Left cardiac atrium (tissue), 4 donors: ENCODE measurements at places on chromosomes 12 and 14. TPM values are rescaled to one million over a fixed set of nuclear protein-coding genes. Genes with fewer than 3 reads are reported as not detected.
A peak's percentile ranks its signal among the peaks of the same experiment; 100 is the strongest.

- no peak for DNase-seq
Observed at GRCh38 chr14:35471803-35472202, 62.2 kb upstream of the INSM2 start.

- DNase-seq: no peak
Observed at GRCh38 chr14:101129521-101130167, 226.1 kb upstream of the RTL1 start.

DNA sequence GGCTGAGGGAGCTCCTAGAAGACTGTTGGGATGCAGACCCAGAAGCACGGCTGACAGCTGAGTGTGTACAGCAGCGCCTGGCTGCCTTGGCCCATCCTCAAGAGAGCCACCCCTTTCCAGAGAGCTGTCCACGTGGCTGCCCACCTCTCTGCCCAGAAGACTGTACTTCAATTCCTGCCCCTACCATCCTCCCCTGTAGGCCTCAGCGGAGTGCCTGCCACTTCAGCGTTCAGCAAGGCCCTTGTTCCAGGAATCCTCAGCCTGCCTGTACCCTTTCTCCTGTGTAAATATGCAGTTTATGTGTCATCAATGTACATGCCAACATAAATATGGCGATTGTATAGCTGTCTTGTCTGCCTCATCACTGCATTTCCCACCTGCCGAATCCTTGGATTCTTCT is 7.5 kb downstream of the AMHR2 start:
- DNase-seq: no peak

Gene MMP14
- 51.2 TPM for total RNA-seq

Gene ACIN1
- total RNA-seq: 71.4 TPM

Gene WASHC4
- total RNA-seq: 23.1 TPM

DNA sequence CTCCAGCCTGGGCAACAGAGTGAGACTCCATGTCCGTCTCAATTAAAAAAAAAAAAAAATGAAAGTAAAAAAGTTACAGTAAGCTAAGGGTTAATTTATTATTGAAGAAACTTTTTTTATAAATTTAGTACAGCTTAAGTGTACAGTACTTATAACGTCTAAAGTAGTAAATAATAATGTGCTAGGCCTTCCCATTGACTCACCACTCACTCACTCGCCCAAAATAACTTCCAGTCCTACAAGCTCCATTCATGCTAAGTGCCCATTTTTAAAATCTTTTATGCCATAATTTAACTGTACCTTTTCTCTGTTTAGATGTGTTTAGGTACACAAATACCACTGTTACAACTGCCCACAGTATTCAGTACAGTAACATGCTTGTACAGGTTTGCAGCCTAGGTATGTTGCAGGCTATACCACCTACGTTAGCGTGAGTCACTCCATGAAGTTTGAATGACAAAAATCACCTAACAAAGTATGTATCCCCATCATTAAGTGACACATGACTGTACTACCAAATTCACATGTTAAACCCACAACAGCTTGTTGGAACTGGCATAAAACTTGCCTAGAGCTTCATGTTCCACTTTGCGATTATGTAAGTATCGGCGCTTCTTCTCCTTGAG is 10.7 kb downstream of the KANSL2 start:
- no peak for DNase-seq

Gene DCN
- total RNA-seq: 1,324 TPM

Gene MYF5
- total RNA-seq: not detected

DNA sequence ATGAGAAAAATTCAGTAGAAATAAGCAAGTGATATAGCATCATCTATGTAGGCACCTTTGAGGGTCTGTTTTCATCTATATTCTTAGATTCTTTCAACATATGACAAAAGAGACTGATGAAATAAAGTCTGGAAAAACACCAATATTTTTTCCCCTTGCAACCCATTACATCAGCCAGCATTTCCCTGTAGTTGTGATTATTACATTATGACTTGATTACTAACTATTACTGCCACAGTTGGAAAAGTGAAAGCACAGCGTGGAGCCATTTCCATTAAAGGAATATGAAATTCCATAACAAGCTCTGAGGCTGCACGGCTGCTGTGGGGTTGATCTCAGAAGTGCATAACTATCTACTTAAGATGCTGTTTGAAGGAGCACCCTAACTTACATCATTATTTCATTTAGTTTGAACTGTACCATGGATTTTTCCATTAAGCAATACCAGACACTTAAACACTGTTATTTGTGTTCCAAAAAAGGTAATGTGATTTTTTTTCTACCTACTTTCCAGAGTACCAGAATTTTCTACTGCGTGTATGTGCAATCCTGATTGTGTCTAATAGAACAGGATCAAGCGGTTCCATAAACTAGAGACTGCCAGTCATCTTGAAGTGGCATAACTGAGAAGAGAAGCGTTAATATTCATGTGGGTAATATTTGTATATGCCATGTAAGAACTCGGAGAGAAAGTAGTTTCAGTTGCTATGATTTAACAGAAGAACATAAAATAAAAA is 405.5 kb downstream of the MDGA2 start:
- no peak for DNase-seq

Gene ACACB
- 172 TPM for total RNA-seq

DNA sequence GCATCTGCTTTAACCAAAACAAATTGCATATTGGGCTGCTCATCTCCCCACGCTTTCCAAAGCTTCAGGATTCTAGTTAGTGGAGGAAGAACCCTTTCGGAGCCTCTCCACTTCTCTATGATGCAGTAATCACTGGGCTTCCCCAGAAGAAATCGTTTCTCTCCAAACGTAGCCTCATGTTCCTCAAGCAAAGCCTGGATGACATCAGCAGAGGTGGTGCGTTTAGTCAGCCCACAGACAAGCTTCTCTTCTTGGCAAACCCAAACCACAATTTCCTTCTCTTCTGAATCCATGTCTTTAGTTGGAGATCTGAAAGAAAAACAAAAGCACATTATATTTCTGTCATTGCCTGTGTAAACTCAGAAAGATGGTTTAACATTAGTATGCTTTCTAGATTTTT is 30.6 kb downstream of the RASSF9 start:
- no peak for DNase-seq

GRCh38 chr12:105013892-105014291 is 27.8 kb downstream of the NOPCHAP1 start:
- no peak for DNase-seq

DNA sequence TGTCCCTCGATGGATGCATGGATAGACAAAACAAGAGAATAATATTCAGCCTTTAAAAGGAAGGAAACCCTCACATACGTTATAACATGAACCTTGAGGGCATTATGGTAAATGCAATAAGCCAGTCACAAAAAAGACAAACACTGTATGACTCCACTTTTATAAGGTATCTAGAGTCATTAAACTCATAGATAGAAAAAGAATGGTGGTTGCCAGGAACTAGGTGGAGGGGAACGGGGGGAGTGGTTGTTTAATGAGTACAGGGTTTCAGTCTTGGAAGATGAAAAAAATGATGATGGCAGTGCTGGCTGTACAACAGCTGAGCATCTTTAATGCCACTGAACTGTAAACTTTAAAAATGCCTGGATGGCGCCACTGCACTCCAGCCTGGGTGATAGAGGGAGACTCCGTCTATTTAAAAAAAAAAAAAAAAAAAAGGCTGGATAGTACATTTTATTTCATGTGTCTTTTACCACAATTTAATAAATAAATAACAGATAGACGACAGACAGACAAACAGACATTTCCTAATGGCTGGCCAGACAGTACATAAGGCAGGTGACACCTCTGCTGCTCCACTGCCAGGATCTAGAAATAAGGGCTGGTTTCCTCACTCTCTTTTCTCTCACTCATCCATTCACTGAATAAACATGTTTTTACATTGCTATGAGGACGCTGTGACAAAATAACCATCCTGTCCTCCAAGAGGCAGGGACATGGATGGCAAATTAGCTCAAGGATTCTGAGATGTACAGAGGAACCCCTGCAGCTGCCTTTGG is 118.8 kb downstream of the FOXN3 start:
- DNase-seq: no peak

DNA sequence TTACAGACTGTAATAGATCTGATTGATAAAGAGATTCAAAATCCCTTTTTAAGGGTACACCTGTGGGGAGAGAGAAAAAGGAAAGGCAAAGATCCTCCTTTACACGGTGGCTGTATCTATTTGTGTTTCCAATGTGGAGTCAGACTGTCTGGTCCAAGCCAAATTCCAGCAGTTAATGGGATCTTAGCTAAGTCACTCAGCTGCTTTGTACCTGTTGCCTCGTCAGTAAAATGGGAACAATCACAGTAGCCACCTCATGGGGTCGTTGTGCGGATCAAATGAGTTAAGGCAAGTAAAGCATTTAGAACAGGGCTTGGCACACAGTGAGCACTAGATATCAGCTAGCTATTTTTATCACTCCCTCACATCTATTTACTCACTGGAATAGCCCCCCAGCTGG is 46.9 kb downstream of the EFCAB11 start:
- DNase-seq: no peak

Gene ADAMTS20
- total RNA-seq: not detected

GRCh38 chr12:79452906-79453305 is 237.9 kb downstream of the PAWR start:
- no peak for DNase-seq

Gene ANKRD33
- not detected for total RNA-seq

- DNase-seq: no peak
Observed at GRCh38 chr14:97027256-97027999, 230.2 kb downstream of the VRK1 start.

Gene HOTAIR
- total RNA-seq: not detected

Gene NRIP2
- 2.8 TPM for total RNA-seq

DNA sequence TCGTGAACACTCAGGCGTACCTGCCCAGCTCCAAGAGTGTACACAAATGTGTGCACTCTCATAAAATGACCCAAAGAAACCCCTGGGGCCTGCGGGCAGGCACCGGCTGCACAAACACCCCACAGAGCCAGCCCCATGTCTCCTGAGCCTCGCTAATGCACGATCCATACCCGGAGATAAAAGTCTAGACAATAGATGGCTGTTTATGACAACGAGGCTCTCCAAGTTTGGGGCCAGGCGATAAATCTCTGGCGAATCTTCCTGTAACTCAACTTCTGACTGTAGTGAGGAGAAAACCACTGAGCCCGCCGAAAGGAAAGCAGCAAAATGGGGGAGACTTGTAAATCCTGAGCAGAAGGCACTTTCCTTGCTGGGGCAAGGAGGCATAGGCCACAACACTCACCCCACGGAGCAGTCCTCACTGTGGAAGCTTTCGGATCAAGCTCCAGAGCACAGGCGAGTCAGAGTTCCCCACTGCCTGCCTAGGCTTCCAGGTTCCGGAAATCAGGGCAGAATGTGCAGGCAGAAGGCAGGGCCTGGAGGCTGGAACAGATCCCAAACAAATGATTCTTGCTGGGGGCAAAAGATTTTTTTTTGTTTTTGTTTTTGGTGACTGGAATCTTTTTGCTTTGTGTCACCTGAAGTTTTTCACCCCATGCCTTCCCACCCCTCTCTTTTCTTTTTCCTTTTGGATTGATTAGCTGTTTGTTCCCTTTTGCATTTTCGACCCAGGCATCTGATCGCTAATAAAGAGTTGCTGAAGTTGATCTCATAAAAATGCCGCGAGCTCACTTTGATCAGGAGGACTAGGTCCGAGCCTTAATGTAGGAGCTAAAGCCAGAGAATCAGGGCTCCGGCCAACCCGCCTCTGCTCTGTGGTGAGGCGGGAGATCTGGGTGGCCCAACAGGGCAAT is 4.5 kb upstream of the HOXC11 start:
- DNase-seq: no peak

Gene LHX5
- not detected for total RNA-seq

GRCh38 chr12:125079084-125079483 is 13.8 kb downstream of the AACS start:
- DNase-seq: no peak

- peak; percentile 75 for DNase-seq
Observed at GRCh38 chr14:72715850-72716228, 178.1 kb downstream of the DPF3 start.

- no peak for DNase-seq
Observed at GRCh38 chr14:87108726-87109125, 884.3 kb downstream of the GALC start.

DNA sequence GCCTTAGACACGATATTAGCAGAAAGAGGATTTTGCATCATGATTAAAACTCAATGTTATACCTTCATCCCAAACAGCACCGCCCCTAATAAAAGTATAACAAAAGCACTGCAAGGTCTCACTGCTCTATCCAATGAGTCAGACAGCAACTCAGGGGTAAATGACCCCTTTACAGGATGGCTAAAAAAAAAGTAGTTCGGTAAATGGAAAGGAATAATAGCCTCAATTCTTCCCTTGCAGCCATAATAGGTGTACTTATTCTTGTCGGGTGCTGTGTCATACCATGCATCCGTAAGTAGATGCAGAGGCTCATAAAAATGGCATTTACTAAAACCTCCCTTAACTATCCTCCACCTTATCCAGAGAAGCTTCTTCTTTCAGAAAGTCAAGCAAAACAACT is 53.9 kb upstream of the AP4S1 start:
- no peak for DNase-seq

Gene EML1
- 23.7 TPM for total RNA-seq

Gene SLCO1B3
- total RNA-seq: not detected

Gene GPRC5A
- total RNA-seq: 2.6 TPM

Gene FAM216A
- total RNA-seq: 6.1 TPM

DNA sequence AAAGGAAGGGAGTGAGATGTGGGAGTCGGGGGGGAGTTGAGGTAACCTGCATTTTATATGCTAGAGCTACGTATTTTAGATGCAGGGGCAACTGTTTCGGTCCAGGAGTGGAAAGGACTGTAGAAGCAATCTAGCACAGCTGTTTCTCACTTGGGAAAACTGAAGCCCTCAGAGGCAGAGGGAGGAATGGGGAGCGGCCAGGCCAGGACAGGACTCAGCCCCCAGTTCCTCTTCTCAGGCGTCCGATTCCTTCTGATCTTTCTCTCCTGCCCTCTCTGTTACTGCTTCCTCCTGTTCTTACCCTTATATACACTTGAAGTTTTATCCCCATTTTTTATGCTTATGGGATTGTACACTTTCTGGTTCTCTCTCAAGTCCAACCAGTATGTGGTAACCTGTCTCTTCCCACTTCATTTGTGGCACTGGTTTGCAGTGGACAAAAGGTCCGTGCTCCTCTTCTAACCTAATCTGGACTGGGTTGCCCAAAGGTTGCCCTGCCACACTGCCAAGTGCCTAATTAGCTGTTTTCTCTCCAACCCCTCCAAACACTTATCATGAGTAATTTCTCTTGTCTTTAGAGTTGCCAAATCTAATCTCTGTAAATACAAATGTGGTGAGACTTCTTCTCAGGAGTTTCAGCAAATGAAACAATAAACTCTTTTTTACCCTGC is 16.2 kb downstream of the LPCAT3 start:
- DNase-seq: no peak

Gene SRSF9
- 68.6 TPM for total RNA-seq

Gene HSPB8
- 314 TPM for total RNA-seq

DNA sequence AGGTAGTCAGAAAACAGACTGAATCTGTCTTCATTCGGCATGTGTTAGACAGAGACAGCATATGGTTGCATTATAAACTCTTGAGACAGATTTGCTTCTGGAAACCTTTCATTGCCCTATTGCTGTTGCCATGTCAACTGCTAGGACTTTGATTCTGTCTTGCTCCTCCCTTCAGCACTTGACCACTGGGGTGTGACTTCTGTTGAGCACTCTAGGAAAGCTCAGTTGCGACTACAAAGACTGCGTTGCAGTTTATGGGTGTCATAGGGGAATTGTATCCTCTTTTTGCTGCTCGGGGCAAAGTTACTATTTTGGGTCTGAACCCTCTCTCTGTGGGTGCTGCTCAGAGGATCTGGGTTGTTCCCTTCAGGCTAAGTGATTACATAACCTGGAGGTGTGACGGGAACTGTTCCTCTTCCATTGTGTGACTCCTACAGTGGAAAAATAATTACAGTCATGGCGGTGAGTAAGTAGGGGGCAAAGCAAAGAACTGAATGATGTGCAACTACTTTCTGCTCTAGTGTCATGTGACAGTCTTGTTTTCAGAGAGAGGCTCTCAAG is 44.3 kb upstream of the TRIM9 start:
- no peak for DNase-seq
